ENCODE measurements at places on chromosomes 7 and 10. TPM values are rescaled to one million over a fixed set of nuclear protein-coding genes. Genes with fewer than 3 reads are reported as not detected.
A peak's percentile ranks its signal among the peaks of the same experiment; 100 is the strongest.

- no peak for DNase-seq
Observed at GRCh38 chr7:80047856-80048459, 86.7 kb upstream of the GNAI1 start.

DNA sequence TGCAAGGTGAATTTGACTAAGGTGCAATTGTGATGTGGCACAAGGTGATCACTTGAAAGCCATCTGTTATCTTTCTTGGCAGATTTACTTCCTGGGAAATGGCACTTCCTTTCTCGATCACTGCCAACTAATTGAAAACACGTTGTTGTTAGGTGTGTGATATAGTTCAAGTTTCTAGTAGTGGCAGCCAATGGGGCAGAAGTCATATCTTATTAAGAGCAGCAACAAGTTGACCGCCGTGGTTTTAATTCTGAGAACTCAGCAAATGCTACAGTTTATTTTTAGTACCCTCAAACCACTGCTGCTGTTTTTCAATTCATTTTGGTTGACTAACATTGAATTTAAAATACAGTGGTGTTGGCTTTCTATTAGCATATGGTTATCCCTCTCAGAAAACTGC lies 1.6 kb downstream of the CHN2 start:
- no peak for DNase-seq

GRCh38 chr7:148982654-148983199 lies 45.6 kb downstream of the PDIA4 start:
- DNase-seq, result no peak

GRCh38 chr10:89413398-89413912 lies 913 bp upstream of the IFIT5 start:
- DNase-seq, result no peak

DNA sequence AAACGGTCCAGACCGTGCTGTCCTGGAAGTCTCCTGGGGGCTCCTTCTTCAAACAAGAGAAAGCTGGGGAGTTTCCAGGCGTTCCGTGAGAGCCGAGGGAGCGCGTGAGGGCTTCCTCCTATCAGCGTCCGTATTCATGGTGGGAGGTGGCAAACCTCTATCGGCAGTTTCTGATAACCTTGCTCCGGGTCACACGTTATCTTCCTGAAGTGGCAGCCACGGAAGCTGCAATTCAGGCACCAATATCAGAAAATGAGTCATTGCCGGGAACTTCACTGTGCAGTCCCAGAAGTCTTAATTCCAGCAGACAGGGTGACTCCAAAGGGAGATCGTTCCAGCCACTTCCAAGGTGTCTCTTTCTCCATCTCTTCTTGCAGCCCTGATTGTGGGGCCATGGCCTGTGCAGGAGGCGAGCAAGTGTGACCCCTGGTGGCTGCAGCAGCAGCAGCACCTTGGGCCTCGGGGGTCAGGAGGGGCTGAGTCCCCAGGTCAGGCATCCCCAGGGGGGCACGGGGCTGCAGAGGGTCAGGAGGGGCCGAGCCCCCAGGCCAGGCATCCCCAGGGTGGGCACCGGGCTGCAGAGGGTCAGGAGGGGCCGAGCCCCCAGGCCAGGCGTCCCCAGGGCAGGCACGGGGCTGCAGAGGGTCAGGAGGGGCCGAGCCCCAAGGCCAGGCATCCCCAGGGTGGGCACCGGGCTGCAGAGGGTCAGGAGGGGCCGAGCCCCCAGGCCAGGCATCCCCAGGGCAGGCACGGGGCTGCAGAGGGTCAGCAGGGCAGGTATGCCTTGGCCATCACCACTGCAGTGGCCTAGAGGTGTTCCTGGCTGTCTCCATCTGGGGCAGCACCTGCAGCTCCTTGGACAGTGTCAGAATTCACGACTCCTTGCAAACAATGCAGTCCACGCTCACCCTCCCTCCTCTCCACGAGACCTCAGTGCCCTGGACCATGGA lies 538.7 kb downstream of the DNAJB6 start:
- DNase-seq, result peak; percentile 51

GRCh38 chr7:99446096-99446495 lies 7.4 kb downstream of the CPSF4 start:
- no peak for DNase-seq

DNA sequence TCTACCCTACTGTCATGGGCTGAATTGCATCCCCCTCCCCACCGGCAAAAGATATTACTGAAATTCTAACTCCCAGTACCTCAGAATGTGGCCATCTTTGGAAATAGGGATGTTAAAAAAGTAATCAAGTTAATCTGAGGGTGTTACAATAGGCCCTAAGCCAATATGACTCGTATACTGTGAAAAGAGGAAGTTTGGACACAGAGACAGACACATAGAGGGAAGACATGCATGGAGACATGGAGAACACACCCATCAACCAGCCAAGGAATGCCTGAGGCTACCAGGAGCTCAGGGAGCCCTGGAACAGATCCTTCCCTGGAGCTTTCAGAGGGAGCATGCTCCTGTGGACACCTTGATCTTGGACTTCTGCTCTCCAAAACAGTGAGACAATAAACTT lies 138.2 kb upstream of the ADO start:
- DNase-seq, result no peak

DNA sequence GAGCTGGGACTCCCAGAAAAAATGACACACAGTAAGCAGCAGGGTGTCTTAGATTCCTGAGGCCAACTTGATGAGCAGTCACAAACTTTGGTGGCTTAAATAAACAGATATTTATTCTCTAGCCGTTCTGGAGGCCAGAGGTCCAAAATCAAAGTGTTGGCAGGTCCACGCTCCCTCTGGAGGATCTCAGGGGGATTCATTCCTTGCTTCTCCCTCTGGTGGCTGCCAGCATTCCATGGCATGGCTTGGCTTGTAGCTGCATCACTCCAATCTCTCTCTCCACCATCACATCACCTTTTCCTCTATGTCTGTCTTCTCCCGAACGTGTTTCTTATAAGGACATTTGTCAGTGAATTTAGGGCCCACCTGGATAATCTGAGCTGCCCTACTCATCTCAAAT lies 98.4 kb downstream of the OSBPL3 start:
- no peak for DNase-seq

Gene USP54
- 47.8 TPM for total RNA-seq

Gene CCZ1B
- total RNA-seq, result 41.2 TPM

DNA sequence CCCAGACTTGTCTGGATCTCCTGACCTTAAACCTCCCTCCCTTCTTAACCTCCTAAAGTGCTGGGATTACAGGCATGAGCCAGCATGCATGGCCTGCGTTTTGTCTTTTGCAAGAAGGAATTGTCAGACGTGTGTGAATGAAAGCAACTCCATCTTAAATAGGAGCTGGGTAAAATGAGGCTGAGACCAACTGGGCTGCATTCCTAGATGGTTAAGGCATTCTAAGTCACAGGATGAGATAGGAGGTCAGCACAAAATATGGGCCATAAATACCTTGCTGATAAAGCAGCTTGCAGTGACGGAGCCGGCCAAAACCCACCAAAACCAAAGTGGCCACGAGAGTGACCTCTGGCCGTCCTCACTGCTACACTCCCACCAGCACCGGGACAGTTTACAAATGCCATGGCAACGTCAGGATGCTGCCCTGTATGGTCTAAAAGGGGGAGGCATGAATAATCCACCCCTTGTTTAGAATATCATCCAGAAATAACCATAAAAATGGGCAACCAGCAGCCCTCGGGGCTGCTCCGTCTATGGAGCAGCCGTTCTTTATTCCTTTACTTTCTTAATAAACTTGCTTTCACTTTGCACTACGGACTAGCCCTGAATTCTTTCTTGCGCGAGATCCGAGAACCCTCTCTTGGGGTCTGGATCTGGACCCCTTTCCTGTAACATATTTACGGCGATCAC lies 41.2 kb upstream of the SDK1 start:
- no peak for DNase-seq

GRCh38 chr10:64097391-64098122 lies 576.4 kb downstream of the REEP3 start:
- no peak for DNase-seq

Gene RADIL
- 6.8 TPM for total RNA-seq

GRCh38 chr7:19026888-19027287 lies 90.5 kb downstream of the TWIST1 start:
- DNase-seq, result no peak

DNA sequence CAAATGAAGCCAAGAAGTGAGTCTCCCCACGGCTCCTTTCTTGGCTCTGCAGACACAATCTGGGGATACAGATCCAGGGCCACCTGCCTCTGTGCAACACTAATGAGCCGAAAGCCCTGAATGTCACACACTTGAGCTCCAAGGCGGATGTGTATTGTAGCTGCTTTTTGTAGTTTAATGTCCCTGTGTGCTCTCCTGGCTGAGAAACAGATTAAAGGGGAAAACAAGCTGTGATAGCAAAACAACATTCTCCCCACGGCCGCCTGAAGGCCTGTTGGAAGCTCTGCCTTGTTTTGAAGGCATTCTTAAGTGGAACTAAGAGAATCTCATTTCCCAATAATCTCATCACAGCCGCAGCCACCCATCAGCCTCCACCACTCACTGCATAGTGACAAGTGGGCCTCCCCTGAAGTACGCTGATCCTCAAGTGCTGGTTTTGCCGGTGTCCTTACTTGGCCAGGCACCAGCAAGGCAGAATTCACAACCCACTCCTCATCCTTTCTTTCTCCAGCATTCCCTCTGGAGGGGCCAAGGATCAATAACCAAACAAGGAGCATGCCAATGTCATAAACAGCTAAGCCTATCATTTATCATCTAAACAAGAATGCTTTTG lies 44.4 kb upstream of the AMPH start:
- no peak for DNase-seq

Measured in left cardiac atrium (tissue), 4 donors.